ENCODE measurements at places on chromosomes 2 and 18.

GRCh38 chr2:147223119-147223518 is 621.7 kb upstream of the ACVR2A start:
- H3K36me3 ChIP-seq: no peaks in the 10 kb centered on the region
- H3K27ac ChIP-seq: no peak overlapping the region
- H3K4me3 ChIP-seq: no peak overlapping the region
- DNase-seq: no peak
- H3K4me1 ChIP-seq: no peaks in the 10 kb centered on the region

GRCh38 chr2:69163109-69163508 is 150.1 kb downstream of the ANTXR1 start:
- peak; percentile 68 for DNase-seq
- H3K36me3 ChIP-seq: no peaks in the 10 kb centered on the region
- H3K4me1 ChIP-seq: peaks cover 40% of the 10 kb centered on the region
- H3K27ac ChIP-seq: peak overlapping the region; percentile 95
- no peaks in the 10 kb centered on the region for H3K27me3 ChIP-seq

- H3K4me1 ChIP-seq: no peaks in the 10 kb centered on the region
- no peaks in the 10 kb centered on the region for H3K36me3 ChIP-seq
- no peak overlapping the region for H3K27ac ChIP-seq
- no peak overlapping the region for H3K4me3 ChIP-seq
- DNase-seq: no peak
These were observed 231.6 kb upstream of the ERBB4 start for GRCh38 chr2:212770240-212770639.

- H3K27me3 ChIP-seq: no peaks in the 10 kb centered on the region
- H3K4me3 ChIP-seq: no peak overlapping the region
- H3K36me3 ChIP-seq: no peaks in the 10 kb centered on the region
- peak; percentile 33 for DNase-seq
- H3K4me1 ChIP-seq: no peaks in the 10 kb centered on the region
These were observed 65.7 kb downstream of the RRM2 start for GRCh38 chr2:10188211-10188610.

GRCh38 chr18:80009661-80010550 is 21.5 kb upstream of the TXNL4A start:
- H3K4me1 ChIP-seq: no peaks in the 10 kb centered on the region
- H3K36me3 ChIP-seq: no peaks in the 10 kb centered on the region
- no peaks in the 10 kb centered on the region for H3K27me3 ChIP-seq
- peak; percentile 38 for DNase-seq
- H3K4me3 ChIP-seq: no peak overlapping the region
- H3K27ac ChIP-seq: no peak overlapping the region

- H3K27me3 ChIP-seq: peaks cover 1% of the 10 kb centered on the region
- no peak overlapping the region for H3K27ac ChIP-seq
- no peak for DNase-seq
- H3K4me1 ChIP-seq: no peaks in the 10 kb centered on the region
These were observed 18.0 kb downstream of the SPEG start for GRCh38 chr2:219452361-219453317.

DNA sequence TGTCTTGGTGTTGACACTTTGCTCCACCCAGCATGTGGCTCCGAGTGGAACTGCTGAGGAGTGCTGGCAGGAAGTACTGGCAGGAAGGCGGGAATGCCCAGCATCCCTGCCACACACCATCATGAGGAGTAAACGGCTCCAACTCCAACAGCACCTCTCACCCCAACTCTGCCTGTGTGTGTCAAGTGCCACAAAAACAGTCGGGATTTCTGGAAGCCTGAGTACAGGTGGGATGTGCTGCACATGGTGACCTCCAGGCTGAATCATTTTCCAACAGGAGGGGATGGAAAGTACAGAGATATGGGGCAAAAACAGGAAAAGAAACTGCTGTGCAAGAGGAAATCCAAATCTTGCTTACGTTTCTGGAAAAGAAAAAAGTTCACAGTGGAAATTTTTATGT is 53.6 kb downstream of the PARD6G start:
- no peaks in the 10 kb centered on the region for H3K4me1 ChIP-seq
- peak; percentile 8 for DNase-seq
- no peak overlapping the region for H3K27ac ChIP-seq
- no peaks in the 10 kb centered on the region for H3K27me3 ChIP-seq

- peaks cover 7% of the 10 kb centered on the region for H3K4me1 ChIP-seq
- no peak overlapping the region for H3K4me3 ChIP-seq
- no peaks in the 10 kb centered on the region for H3K36me3 ChIP-seq
- DNase-seq: peak; percentile 74
- H3K27ac ChIP-seq: peak overlapping the region; percentile 28
These were observed 92.9 kb upstream of the CSRNP3 start for GRCh38 chr2:165376571-165376975.

DNA sequence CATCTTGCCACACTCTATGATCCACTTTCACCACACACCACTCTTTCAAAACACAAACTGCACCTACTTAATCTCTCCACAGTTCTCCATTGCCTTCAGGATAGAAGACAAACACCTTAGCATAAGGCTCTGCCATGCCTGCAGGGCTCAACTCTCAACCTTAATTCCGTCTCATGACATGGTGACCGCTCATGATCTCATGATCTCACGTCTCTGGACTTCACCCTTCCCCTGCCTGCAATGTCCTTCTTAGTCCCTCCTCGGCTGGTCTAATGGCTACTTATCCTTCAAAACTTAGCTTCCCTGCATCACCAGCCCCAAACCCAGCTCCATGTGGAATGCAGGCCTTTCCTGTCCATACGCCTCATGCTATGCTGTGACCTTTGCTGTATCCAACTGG is 85.3 kb downstream of the ACVR1 start:
- H3K36me3 ChIP-seq: peaks cover 2% of the 10 kb centered on the region
- H3K4me1 ChIP-seq: peaks cover 31% of the 10 kb centered on the region

GRCh38 chr2:1800306-1800705 is 56.0 kb upstream of the PXDN start:
- no peak overlapping the region for H3K4me3 ChIP-seq
- no peak overlapping the region for H3K27ac ChIP-seq
- no peaks in the 10 kb centered on the region for H3K27me3 ChIP-seq
- H3K4me1 ChIP-seq: no peaks in the 10 kb centered on the region
- DNase-seq: no peak

- no peak overlapping the region for H3K27ac ChIP-seq
- H3K27me3 ChIP-seq: peaks cover 24% of the 10 kb centered on the region
- DNase-seq: no peak
- H3K4me1 ChIP-seq: no peaks in the 10 kb centered on the region
- H3K4me3 ChIP-seq: no peak overlapping the region
These were observed 3.7 kb downstream of the GKN1 start for GRCh38 chr2:68978098-68978497.

DNA sequence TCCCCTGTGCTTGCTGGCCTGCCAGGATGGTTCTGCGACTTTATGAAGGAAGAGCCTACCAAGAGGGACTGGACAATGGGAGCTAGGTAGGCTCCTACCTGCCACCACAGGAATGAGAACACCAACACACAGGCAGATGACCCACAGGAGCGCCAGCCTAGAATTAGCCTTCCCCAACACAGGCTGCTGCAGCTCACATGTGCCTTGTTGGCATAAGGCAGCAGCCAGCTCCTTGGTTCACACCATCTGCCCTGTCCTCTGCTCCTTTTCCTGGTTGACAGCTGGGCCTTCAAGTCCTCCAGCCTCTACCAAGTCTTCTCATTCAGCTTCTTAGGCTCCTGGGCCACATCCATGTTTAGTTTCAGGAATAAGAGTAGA is 705.4 kb upstream of the RAB6C start:
- DNase-seq: no peak
- no peak overlapping the region for H3K27ac ChIP-seq
- no peak overlapping the region for H3K4me3 ChIP-seq
- H3K4me1 ChIP-seq: no peaks in the 10 kb centered on the region

- no peaks in the 10 kb centered on the region for H3K27me3 ChIP-seq
- no peak overlapping the region for H3K4me3 ChIP-seq
- DNase-seq: no peak
- H3K4me1 ChIP-seq: no peaks in the 10 kb centered on the region
- H3K27ac ChIP-seq: no peak overlapping the region
These were observed 545.0 kb upstream of the PIK3C3 start for GRCh38 chr18:41410006-41410405.

DNA sequence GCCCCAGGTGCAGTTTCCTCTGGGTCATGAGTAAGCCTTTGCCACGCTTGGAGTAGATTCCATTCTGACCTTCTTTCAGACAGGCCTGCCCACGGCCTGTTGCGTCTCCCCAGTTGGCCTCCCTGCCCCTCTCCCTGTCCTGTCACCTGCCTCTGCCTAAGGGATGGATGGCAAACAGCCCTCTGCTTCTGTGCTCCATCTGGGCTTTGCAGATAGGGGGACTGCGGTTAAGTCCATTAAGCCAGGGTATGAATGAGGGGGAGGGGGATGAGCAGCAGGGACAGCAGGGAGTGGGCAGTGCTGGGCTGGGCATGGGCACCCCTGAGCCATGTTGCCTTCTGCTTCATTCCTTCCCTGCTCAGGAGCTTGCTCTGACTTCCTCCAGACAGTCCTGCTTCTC is 37.6 kb upstream of the B3GNT7 start:
- H3K4me3 ChIP-seq: no peak overlapping the region
- DNase-seq: no peak
- no peak overlapping the region for H3K27ac ChIP-seq
- no peaks in the 10 kb centered on the region for H3K4me1 ChIP-seq
- H3K36me3 ChIP-seq: no peaks in the 10 kb centered on the region

DNA sequence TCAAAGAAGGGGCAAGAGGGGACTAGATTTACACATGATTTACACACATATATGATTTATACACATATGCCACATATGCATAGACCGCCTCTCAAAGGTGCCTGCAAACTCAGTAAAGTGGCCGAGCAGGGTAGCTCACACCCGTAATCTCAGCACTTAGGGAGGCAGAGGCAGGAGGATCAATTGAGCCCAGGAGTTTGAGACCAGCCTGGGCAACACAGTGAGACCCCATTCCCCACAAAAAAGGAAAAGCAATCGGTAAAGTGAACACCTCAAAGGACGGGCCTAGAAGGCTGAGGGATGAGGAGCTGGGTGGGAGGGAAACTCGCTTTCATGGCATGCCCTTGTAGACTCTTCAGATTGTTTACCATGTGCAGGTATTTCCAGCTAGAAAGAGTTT is 5.1 kb downstream of the ANKRD39 start:
- no peaks in the 10 kb centered on the region for H3K27me3 ChIP-seq
- H3K4me1 ChIP-seq: peaks cover 9% of the 10 kb centered on the region
- no peak overlapping the region for H3K27ac ChIP-seq
- H3K36me3 ChIP-seq: peaks cover 13% of the 10 kb centered on the region
- no peak overlapping the region for H3K4me3 ChIP-seq

GRCh38 chr18:57425096-57425495 is 10.1 kb upstream of the ONECUT2 start:
- no peak for DNase-seq
- H3K27ac ChIP-seq: no peak overlapping the region
- peaks cover 32% of the 10 kb centered on the region for H3K27me3 ChIP-seq

DNA sequence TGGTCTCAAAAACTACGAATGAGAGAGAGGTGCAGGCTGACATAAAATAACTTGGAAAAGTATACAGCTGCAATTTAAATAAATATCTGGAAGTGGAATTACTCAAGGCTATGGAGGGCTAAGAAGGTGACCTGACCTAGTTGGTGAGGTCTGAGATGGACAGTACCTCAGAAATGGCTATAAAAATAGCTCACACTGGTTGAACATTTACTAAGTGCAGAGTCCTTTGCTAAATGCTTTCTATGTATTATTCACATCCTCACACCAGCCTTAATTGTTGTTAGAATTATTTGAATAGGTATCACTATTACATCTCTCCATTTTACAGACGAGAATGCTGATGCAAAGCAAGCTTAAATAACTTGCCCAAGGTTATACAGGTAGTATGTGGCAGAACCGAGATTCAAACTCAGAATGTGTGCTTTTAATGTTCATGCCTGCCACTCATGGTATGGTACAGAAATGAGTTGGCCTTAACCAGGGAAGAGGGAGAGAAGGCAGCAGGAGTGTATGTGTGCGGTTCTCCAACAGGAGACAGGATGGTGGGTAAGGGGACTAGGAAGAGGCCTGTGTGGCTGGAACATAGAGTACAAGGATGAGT is 37.4 kb downstream of the MRPL44 start:
- H3K36me3 ChIP-seq: no peaks in the 10 kb centered on the region
- H3K4me3 ChIP-seq: no peak overlapping the region
- H3K27me3 ChIP-seq: no peaks in the 10 kb centered on the region
- H3K27ac ChIP-seq: no peak overlapping the region
- H3K4me1 ChIP-seq: no peaks in the 10 kb centered on the region
- DNase-seq: no peak

DNA sequence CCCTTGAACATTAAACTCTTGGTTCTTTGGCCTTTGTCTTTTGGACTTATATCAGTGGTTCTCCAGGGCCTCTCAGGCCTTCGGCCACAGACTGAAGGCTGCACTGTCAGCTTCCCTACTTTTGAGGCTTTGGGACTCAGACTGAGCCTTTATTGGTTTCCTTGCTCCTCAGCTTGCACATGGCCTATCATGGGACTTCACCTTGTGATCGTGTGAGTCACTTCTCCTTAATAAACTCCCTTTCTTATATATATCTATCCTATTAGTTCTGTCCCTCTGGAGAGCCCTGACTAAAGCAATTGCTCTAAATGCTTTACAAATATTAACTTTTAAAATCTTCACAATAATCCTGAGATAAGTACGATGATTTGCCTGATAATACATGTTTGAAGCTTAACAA is 353.6 kb upstream of the TRIB2 start:
- no peak overlapping the region for H3K4me3 ChIP-seq
- DNase-seq: no peak
- H3K27ac ChIP-seq: no peak overlapping the region
- no peaks in the 10 kb centered on the region for H3K36me3 ChIP-seq
- no peaks in the 10 kb centered on the region for H3K4me1 ChIP-seq
- H3K27me3 ChIP-seq: no peaks in the 10 kb centered on the region

DNA sequence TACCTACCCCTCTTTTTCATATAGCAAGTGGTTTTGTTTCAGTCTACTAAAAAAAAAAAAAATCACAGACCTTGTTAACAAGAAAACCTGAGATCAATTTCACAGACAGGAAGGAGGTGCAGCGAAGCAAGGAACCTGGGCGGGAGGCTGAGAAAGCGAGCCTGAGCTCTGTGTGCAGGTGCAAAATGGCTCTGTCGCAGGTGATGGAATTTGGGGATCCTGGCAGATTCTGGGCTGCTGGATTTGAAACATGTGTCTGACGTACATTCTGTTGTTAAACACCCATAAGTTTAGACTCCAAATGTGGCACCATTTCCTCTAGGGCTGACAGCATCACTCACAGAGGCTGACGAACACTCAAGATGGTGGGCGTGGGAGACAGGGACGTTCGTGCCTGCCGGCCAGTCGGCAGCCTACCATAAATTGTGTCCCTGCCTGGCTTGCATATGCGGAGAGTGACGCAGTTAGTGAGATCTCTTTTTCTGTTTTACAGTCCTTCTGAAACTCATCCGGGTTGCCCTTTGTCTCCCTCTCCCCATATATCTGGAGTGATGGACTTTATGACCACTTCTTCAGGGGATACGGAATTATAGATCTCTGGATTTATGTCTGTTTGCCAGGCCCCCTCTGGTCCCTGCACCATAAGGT is 8.8 kb upstream of the DDX1 start:
- no peak for DNase-seq
- no peak overlapping the region for H3K4me3 ChIP-seq
- peaks cover 21% of the 10 kb centered on the region for H3K4me1 ChIP-seq
- no peaks in the 10 kb centered on the region for H3K27me3 ChIP-seq
- no peak overlapping the region for H3K27ac ChIP-seq

- H3K4me3 ChIP-seq: no peak overlapping the region
- DNase-seq: no peak
- peaks cover 9% of the 10 kb centered on the region for H3K27me3 ChIP-seq
- H3K27ac ChIP-seq: no peak overlapping the region
- peaks cover 13% of the 10 kb centered on the region for H3K4me1 ChIP-seq
These were observed 707 bp upstream of the DGUOK start for GRCh38 chr2:73925853-73926492.

GRCh38 chr2:60884800-60885199 is 3.4 kb downstream of the REL start:
- no peaks in the 10 kb centered on the region for H3K36me3 ChIP-seq
- peaks cover 46% of the 10 kb centered on the region for H3K4me1 ChIP-seq
